Epithelial cell of proximal tubule (primary cell): ENCODE measurements at places on chromosomes 4 and X. TPM values are rescaled to one million over a fixed set of nuclear protein-coding genes. Genes with fewer than 3 reads are reported as not detected.

Gene HERC5
- total RNA-seq, result 1.2 and 2.0 TPM in 2 replicates

Gene CLDN2
- total RNA-seq, result 0.06 TPM in 1 of 2 replicates, not detected in the other

Gene CT45A2
- total RNA-seq, result not detected in 2 replicates

Gene GAGE12F
- not detected in 2 replicates for total RNA-seq

Gene SHISA3
- total RNA-seq, result 3.0 and 3.6 TPM in 2 replicates

Gene UCHL1
- 1,473 and 2,223 TPM in 2 replicates for total RNA-seq

Gene MAGEE2
- not detected in 2 replicates for total RNA-seq

Gene AVPR2
- total RNA-seq, result 0.22 and 1.4 TPM in 2 replicates

Gene ADH6
- total RNA-seq, result not detected in 2 replicates

Gene SNX25
- total RNA-seq, result 16.3 and 40.6 TPM in 2 replicates

Gene LEF1
- total RNA-seq, result 1.2 and 4.2 TPM in 2 replicates

Gene FAM47B
- total RNA-seq, result not detected in 2 replicates

Gene SPIN2B
- total RNA-seq, result 4.2 and 6.7 TPM in 2 replicates

Gene CXXC4
- under 0.01 and 0.29 TPM in 2 replicates for total RNA-seq

Gene FGF2
- total RNA-seq, result 11.4 and 17.4 TPM in 2 replicates

Gene XAGE2
- not detected in 2 replicates for total RNA-seq

Gene DGKQ
- 11.1 and 16.9 TPM in 2 replicates for total RNA-seq

Gene ETDA
- not detected in 2 replicates for total RNA-seq

Gene TMSB15B
- total RNA-seq, result 13.9 and 32.8 TPM in 2 replicates

Gene HHIP
- 0.92 and 1.7 TPM in 2 replicates for total RNA-seq

Gene ETNPPL
- total RNA-seq, result not detected in 2 replicates

Gene HMGB3
- 42.3 and 43.2 TPM in 2 replicates for total RNA-seq

Gene RBMXL3
- total RNA-seq, result not detected in 2 replicates

Gene GPRIN3
- 0.94 and 2.0 TPM in 2 replicates for total RNA-seq

Gene ZDHHC15
- total RNA-seq, result 0.29 and 1.1 TPM in 2 replicates

Gene AFM
- not detected in 2 replicates for total RNA-seq

Gene NSUN7
- total RNA-seq, result 3.3 and 4.6 TPM in 2 replicates

Gene COX7B2
- total RNA-seq, result not detected in 2 replicates

Gene ZBTB49
- 1.2 and 3.6 TPM in 2 replicates for total RNA-seq

Gene ANK2
- 3.8 and 6.5 TPM in 2 replicates for total RNA-seq

Gene NDST4
- total RNA-seq, result not detected in 2 replicates

Gene TCEAL3
- total RNA-seq, result 10.1 and 28.7 TPM in 2 replicates

Gene TRIML2
- not detected in 2 replicates for total RNA-seq

Gene BCLAF3
- total RNA-seq, result 1.2 and 1.7 TPM in 2 replicates

Gene CSAG2
- not detected in 2 replicates for total RNA-seq

Gene XK
- total RNA-seq, result 0.63 and 1.4 TPM in 2 replicates

Gene FOXP3
- 0.07 TPM in 1 of 2 replicates, not detected in the other for total RNA-seq

Gene C4orf36
- 0.80 and 1.1 TPM in 2 replicates for total RNA-seq
